ENCODE measurements at places on chromosomes 11 and 22. TPM values are rescaled to one million over a fixed set of nuclear protein-coding genes. Genes with fewer than 3 reads are reported as not detected.

GRCh38 chr11:114827736-114828135 is 149.4 kb downstream of the NXPE2 start:
- H3K4me1 ChIP-seq = peaks cover 4% of the 10 kb centered on the region
- no peak overlapping the region for H3K27ac ChIP-seq
- H3K4me3 ChIP-seq = no peak overlapping the region

DNA sequence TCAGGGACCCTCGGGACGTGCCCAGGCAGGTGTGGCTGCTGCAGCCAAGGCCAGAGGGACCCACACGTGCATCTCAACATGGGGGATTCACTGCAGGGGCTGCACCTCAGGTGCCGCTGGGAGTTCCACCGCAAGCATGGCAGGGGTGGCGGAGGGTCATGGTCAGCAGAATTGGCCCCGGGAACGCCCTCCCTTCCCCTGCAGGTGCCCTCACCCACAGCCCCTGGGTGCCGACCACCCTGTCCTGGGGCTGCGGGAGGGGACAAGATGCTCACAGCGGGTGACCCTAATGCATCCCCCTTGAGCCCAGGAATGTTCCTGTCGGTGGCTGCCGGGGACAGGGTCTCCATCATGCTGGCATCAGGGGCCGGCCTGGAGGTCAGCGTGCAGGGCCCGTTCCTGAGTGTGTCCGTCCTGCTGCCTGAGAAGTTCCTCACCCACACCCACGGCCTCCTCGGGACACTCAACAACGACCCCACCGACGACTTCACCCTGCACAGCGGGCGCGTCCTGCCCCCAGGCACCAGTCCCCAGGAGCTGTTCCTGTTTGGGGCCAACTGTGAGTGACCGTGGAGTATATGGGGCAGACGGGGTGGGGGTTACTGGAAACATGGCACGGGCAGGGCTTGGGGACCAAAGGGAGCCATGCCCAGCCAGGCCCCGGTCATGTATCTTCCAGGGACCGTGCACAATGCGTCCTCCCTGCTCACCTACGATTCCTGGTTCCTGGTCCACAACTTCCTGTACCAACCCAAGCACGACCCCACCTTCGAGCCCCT is 5.8 kb downstream of the SUSD2 start:
- no peak overlapping the region for H3K4me3 ChIP-seq
- DNase-seq = no peak
- no peaks in the 10 kb centered on the region for H3K27me3 ChIP-seq
- H3K36me3 ChIP-seq = no peaks in the 10 kb centered on the region
- H3K4me1 ChIP-seq = no peaks in the 10 kb centered on the region

GRCh38 chr11:8016440-8016839 is 29.3 kb downstream of the EIF3F start:
- no peaks in the 10 kb centered on the region for H3K36me3 ChIP-seq
- H3K4me1 ChIP-seq = peaks cover 6% of the 10 kb centered on the region
- peaks cover 69% of the 10 kb centered on the region for H3K27me3 ChIP-seq
- DNase-seq = no peak
- H3K27ac ChIP-seq = no peak overlapping the region
- no peak overlapping the region for H3K4me3 ChIP-seq

DNA sequence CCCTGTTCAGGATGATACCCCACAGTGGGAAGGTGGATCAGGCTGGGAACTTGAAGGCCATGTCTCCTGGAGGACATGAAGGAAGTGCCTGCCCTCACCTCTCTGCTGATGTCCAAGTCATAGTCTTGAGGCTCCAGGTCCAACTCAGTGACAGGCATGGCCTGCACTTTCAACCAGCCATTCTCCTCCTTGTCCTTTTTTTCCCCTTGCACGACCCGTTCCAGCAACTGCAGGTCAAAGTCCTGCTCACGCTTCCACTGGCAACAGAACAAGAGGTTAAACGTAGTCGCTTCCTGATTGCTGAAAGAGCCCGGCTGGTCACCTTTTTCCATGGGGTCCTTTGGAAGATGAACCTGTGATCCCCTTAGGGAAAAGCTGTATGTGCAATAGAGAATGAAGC is 47.7 kb downstream of the C11orf58 start:
- H3K27ac ChIP-seq = no peak overlapping the region
- no peak overlapping the region for H3K4me3 ChIP-seq
- peaks cover 25% of the 10 kb centered on the region for H3K4me1 ChIP-seq

TBX10 gene
- not detected for total RNA-seq

DNA sequence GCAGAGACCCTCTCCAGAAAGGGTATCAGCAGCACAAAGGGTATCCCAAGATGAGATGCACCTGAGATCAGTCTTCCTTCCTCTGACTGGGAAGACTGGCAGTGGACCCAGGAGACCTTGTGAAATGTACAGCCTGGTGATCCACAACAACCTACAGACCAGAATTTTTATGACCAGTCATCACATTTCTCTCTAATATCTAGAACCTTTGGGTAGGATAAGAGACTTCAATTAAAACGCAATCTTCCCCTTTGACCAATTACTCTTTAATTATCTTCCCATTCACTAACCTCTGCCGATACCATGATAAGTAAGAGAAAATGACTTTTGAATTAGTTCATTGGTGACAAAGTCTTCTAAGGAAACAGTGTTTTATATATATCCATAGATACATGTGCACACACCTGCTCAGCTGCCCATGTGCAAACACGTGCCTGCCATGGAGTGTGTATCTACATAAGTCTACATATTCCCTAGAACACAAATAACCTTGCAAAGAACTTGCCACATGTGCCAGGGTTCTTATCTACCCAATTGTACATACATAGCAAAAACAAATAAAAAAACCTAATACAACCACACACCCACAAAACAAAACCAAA is 44.2 kb upstream of the SLC5A1 start:
- peaks cover 7% of the 10 kb centered on the region for H3K27me3 ChIP-seq
- no peak overlapping the region for H3K4me3 ChIP-seq
- no peak overlapping the region for H3K27ac ChIP-seq
- H3K4me1 ChIP-seq = peaks cover 3% of the 10 kb centered on the region
- no peak for DNase-seq

GAL gene
- 2.2 TPM for total RNA-seq

HTR3B gene
- total RNA-seq = not detected

DNA sequence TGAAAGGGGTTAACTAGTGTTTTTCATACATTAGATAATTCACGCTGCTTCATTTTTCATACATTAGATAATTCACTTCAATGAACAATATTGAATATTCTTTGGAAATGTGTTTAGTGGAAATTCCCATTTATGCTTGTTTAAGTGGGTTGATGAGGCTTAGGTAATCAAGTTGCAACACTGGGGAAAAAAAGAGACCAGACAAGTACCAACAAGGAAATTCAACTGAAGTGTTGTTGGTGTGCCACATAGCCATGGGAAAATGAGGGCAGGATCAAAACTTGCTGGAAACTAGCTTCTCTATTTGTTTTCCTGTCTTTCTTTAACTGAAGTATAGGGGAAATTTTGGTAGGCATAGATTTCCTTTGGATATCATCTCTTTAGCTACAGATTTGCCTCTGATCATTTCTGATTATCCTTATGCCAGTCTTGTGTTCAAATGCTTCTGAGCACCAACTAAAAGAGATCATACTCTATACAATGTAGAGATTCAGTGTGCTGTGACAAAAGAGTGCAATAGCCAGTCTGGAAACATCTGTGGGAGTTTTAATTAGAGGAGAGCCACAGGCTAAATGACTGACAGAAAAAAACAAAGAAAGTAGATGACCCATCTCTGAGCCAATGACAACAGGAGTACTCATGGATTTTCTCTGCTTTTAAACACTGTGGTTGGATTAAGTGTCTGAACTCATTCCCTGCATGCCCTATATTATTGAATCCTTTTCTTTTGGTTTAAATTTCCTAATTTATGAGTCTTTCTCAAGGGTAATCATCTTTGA is 67.6 kb upstream of the CTSC start:
- no peaks in the 10 kb centered on the region for H3K27me3 ChIP-seq
- no peak overlapping the region for H3K4me3 ChIP-seq
- H3K4me1 ChIP-seq = peaks cover 6% of the 10 kb centered on the region
- H3K27ac ChIP-seq = no peak overlapping the region
- H3K36me3 ChIP-seq = no peaks in the 10 kb centered on the region

- H3K4me3 ChIP-seq = no peak overlapping the region
- no peak overlapping the region for H3K27ac ChIP-seq
- no peaks in the 10 kb centered on the region for H3K4me1 ChIP-seq
- H3K27me3 ChIP-seq = no peaks in the 10 kb centered on the region
- no peaks in the 10 kb centered on the region for H3K36me3 ChIP-seq
Measured at GRCh38 chr22:30763815-30764673, 69.4 kb downstream of the OSBP2 start.

DNA sequence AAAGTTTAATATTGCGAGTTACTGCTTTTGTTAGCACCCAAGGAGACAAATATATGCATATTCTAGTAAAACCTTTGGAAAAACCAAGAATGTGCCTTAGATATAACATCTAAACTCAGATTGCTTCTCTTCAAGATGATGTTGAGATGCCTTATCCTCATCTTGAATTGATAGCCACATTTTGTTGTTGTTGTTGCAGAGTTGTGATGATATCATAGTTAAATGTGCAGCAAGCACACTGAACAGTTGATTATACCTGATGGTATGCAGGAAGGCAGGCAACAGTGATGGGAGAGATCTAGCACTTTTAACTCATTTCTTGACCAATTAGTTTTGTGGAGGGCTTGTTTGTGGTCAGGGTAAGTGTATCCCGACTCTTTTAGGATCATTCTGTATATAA is 48.0 kb downstream of the KDM2A start:
- no peak overlapping the region for H3K27ac ChIP-seq
- peaks cover 8% of the 10 kb centered on the region for H3K36me3 ChIP-seq
- DNase-seq = no peak
- no peak overlapping the region for H3K4me3 ChIP-seq
- H3K4me1 ChIP-seq = peaks cover 8% of the 10 kb centered on the region

GRCh38 chr11:109153836-109154235 is 268.2 kb upstream of the C11orf87 start:
- H3K27me3 ChIP-seq = peaks cover 9% of the 10 kb centered on the region
- H3K36me3 ChIP-seq = no peaks in the 10 kb centered on the region
- DNase-seq = no peak
- no peaks in the 10 kb centered on the region for H3K4me1 ChIP-seq

DNA sequence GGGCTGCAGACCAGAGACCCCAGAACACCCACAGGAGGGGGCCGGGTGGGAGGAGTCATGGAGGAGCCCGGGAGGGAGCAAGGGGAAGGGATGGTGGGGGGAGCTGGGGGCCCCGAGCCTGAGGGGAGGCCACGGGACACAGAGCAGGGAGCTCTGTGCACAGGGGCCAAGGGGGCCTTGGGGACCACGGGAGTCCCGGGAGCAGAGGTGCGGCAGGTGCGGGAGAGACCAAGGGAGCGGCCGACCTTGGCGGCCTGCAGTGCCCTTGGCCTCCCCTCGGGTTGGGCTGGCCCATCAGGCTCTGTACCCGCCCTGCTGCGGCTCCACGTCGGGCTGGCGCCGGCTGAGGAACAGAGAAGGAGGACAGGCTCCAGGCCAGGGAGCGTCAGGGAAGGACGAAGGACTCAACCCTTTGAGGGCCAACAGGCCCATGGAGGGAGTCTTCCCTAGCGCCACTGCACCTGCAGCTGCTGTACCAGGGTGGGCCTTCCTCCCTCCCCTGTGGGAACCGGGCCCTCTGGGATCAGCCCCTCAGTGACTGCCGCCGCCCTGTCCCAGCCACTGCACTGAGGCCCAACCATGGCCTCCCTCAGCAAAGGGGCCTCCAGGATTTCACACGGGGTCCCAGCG is 17.8 kb upstream of the BRSK2 start:
- H3K36me3 ChIP-seq = no peaks in the 10 kb centered on the region
- peaks cover 3% of the 10 kb centered on the region for H3K27me3 ChIP-seq
- no peaks in the 10 kb centered on the region for H3K4me1 ChIP-seq
- H3K4me3 ChIP-seq = no peak overlapping the region
- DNase-seq = no peak

DNA sequence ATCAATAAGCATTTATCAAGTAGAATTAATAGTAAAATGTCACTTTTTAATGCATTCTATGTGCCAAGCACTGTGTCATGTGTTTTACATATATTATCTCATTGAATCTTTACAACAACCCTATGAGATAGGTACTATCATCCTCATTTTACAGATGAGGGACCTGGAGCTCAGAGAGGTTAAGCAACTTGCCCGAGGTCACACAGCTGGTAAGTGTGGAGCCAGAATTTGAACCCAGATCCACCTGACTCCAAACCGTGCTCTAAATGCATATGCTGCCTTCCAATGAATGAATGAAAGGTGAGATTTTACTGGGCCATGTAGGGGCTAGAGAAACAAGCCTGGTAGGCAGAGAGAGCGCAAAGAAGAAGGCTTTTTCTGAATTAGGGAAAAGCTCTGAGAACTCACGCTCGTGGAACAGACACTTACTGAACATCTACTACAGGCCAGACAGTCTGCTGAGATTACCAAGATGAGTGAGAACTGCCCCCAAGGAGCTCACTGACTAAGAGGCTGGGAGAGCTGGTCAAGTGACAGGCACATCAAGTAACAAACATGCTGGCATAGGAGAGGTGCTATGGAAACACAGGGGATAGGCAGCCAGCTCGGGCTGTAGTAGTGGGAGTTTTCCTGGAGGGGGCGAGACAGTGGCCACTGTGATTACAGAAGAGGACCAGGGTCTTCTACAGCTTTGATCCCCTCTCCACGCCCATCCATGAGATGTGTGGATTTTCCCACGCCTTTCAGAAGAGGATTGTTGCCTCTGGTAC is 4.4 kb downstream of the ABCG4 start:
- no peaks in the 10 kb centered on the region for H3K4me1 ChIP-seq
- no peak for DNase-seq
- H3K27me3 ChIP-seq = peaks cover 68% of the 10 kb centered on the region
- no peak overlapping the region for H3K4me3 ChIP-seq
- no peak overlapping the region for H3K27ac ChIP-seq

DNA sequence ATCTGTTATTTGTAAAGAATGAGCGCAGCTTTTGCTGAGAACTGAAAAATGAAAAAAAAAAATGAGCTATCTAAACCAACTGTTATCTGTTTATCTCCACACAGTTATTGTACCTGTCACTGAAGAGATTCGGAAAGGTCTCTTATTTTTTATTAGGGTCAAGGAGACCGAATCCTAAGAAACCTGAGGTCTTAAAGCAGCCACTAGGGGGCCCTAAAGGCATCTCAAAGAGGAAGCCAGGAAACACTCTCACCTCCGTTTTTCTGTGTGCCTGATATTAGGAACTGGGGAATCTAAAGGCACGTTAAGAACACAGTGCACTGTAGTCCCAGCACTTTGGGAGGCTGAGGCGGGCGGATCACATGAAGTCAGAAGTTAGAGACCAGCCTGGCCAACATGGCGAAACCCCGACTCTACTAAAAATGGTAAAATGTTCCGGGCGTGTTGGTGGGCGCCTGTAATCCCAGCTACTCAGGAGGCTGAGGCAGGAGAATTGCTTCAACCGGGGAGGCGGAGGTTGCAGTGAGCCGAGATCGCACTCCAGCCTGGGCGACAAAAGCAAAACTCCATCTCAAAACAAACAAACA is 3.5 kb upstream of the LARGE1 start:
- H3K4me3 ChIP-seq = peak overlapping the region; percentile 92
- no peak overlapping the region for H3K27ac ChIP-seq
- H3K4me1 ChIP-seq = peaks cover 20% of the 10 kb centered on the region
- H3K27me3 ChIP-seq = peaks cover 4% of the 10 kb centered on the region
